GM04503 (cell line): ENCODE measurements at places on chromosomes 3 and 15.

- DNase-seq: peak; percentile 39
These were observed 121.0 kb downstream of the TFDP2 start for GRCh38 chr3:142028243-142028777.

- no peak for DNase-seq
These were observed 29.8 kb upstream of the MUC20 start for GRCh38 chr3:195690951-195691350.

- DNase-seq: no peak
These were observed 67.0 kb upstream of the FBN1 start for GRCh38 chr15:48712546-48712945.

DNA sequence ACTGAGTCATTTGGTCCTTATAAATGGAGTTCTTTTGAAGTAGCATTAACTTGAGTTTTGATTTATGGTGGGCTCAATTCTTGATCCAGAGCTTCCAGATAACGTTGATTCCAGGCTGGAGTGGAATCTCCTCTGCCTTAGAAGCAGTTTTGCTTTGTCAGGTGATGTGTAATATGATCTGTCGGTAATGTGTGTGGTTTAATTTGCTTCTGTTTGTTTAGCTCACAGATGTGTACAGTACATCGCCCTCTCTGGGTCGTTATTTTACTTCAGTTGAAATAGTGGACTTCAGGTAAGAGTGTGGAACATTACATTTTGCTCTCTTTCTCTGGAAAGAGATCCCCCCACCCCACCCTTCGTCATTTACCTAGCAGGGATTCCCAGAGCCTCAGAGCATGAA lies 23.1 kb downstream of the C3orf52 start:
- no peak for DNase-seq

GRCh38 chr3:161263057-161263456 lies 41.9 kb downstream of the NMD3 start:
- DNase-seq: peak; percentile 65

GRCh38 chr3:33807191-33807590 lies 8.8 kb downstream of the PDCD6IP start:
- no peak for DNase-seq

DNA sequence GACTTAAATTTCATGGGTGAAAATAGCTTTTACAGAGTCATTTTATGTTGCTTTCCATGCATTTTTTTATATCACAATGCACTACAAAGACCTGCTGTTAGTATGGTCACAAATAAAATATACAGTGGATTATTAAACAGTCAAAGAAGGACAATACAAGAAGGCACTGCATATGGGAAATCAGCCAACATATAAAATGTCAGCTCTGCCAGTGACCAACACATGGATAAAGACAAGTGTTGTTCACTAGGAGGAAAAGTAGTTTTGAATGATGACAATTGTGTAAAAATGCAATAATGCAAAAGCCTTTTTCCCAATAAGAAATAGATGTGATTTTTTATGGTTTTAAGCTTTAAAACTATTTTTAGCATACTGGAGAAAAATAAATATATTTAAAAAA lies 425.3 kb upstream of the CBLB start:
- no peak for DNase-seq

GRCh38 chr15:74402337-74402841 lies 31.4 kb downstream of the SEMA7A start:
- DNase-seq: no peak

GRCh38 chr3:104907507-104907906 lies 459.2 kb upstream of the ALCAM start:
- peak; percentile 46 for DNase-seq

DNA sequence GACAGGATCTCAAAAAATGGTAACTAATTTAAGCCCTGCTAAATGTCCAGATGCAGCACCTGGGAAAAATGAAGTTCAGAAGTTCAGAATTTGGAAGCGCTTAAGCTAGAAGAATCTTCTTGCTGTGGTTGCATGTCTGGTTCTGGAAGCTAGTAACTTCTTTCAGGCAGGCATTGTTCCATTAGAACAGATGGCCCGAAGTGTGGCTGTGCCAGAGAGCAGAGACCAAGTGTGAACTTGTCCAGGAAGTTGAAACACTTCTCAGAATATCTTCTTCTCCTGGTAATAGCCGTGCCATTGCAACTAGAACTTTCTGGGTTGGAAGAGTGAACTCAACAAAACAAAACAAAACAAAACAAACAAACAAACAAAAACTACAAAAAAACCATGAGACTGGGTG lies 80.0 kb downstream of the MITF start:
- no peak for DNase-seq

DNA sequence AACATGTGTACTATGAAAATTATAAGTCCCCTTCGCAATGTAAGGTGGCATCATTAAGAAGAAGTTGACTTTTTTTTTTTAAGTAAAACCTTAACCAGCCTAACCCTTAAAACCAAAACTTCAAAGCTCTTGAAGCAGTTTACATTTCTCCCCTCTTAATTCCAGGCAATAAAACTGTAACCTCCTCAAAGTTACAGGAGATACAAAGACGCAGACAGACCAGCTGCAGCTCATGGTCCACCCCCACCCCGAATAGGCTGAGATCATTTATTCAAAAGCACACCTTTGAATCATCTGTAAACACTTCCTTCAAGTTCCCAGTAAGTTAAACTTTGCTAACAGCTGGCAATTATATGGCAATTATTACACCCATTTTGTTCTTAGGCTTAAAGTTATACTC lies 414.5 kb downstream of the ERC2 start:
- no peak for DNase-seq

GRCh38 chr3:61853912-61854311 lies 292.5 kb downstream of the PTPRG start:
- DNase-seq: no peak

DNA sequence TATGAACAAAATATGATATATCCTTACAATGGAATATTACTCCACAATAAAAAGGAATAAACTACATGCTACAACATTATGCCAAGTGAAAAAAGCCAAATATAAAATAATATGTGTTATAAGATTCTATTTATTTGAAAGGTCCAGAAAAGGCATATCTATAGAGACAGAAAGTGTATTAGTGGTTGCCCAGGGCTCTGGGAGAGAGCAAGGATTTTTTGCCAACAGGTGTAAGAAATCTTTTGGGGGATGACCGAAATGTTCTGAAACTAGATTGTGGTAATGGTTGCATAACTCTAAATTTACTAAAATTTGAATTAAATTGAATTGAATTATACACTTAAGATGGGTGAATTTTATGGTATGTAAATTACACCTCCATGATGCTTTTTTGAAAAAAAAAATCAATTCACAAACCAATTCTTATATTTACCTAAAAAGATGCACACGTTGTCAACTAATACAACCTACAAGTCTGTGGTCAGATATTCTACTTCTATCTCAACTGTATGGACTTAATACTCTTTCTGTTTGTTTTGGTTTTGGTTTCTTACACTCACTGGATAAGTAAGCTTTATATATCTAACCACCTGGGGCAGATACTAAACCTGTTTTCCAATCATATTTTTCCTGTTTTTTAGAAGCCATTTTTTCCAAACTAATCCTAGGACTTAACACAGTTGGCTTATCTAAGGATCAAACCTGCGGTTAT lies 75.8 kb downstream of the FBN1 start:
- no peak for DNase-seq

DNA sequence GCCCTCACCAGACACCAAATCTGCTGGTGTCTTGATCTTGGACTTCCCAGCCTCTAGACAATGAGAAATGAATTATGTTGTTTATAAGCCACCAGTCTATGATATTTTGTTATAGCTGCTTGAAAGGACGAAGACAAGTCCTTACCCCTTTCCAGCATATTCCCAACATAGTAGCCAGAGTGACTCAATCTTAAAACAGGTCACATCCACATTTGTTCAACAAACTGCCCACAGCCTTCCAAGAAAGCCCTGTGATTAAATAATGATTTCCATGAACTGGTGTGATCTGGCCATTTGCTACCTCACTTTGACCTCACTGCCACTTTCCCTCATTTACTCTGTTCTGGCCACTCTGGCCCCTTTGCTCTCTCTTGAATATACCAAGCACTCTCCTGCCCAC lies 193.7 kb upstream of the CFAP20DC start:
- no peak for DNase-seq

DNA sequence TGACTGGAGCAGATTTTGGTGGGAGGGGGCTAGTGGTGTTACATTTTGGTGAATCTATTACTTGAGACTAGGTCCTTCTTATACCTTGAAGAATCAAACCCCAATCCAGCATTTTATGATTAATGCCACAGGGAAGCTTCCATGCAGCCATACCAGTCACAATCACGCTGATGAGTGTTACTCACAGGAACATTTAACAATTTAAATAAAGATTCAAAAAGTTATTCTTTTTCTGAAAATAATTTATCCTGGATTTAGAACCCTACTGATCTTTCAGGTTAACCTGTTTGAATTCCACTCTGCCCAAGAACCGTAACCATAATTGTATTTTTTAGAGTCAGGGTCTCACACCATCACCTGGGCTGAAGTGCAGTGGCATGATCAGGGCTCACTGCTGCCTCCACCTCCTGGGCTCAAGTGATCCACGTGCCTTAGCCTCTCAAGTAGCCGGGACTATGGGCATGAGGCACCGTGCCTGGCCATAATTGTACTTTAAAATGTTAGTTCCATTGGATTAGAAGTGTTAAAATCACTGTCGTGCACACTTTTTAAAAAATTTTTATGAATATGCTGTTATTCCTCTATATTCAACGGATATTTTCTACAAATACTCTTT lies 929 bp upstream of the MTMR10 start:
- no peak for DNase-seq

DNA sequence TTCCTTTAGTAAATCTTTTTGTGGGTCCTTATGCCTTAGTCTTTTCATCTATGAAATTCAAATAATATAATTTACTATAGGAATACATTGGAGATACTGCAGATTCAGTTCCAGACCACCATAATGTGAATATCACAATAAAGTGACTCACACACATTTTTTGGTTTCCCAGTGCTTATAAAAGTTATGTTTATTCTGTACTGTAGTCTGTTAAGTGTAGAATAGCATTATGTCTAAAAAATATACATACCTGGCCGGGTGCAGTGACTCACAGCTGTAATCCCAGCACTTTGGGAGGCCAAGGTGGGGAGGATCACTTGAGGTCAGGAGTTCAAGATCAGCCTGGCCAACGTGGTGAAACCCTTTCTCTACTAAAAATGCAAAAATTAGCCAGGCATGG lies 53.9 kb upstream of the PAQR5 start:
- no peak for DNase-seq

GRCh38 chr15:63833021-63833696 lies 589 bp downstream of the HERC1 start:
- DNase-seq: no peak

DNA sequence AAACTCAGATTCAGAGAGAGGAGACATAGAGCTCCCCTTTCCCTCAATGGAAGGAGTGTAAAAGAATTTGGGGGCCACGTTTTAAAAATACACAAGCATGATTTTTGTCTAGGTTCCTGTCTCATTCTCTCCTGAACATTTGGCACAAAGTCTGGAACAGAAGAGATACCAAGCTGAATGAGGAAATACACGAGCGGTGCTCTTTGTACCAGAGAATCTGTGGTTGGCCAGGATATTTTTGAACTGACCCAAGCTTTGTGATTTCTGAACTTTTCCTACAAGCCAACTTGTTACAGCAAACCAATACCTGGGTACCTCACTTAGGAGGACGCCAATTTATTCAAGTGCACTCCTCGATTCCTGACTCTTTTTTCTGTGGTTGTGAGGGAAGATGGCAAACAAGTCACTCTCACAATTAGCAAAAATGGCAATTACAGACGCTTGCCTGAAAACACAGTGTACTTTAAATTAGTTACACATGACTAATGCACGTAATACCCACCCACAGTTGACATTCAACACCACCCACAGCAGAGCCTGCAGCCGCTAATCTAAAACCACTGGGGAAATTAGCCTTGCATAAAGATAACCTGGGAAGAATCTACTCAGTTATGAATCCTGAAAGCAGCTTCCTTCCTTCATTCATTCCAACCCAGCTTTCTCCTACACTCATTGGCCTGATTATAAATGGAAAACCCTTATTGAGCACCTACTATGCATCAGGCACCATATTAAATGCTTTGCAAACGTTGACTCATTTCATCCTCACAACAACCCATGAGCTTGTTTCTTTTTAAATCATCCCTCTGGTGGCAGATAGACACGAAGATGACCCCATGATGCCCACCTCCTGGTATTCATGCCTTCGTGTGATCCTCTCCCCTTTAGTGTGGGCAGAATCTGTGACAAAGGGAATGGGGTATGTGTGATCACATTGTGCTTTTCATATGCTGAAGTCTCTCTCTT lies 293.5 kb downstream of the KBTBD8 start:
- DNase-seq: no peak

DNA sequence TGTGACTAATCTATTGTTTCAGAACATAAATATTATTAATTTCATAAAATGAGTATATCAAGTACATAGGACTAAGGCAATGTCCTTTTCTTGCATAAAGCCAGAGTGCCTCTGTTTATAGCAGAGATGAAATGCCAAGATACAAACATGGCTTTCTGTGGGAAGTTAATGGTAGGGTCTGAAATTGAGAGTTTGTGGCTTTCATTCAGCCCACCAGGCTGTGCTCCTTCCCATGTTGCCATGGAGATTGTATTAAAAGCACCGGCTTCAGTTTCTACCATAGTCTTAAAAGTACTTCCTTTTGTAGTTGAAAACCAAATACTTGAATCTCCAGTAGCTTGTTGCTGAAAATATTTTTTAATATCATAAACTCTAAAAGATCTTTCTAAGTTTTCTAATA lies 114.0 kb downstream of the LRRC28 start:
- DNase-seq: no peak

DNA sequence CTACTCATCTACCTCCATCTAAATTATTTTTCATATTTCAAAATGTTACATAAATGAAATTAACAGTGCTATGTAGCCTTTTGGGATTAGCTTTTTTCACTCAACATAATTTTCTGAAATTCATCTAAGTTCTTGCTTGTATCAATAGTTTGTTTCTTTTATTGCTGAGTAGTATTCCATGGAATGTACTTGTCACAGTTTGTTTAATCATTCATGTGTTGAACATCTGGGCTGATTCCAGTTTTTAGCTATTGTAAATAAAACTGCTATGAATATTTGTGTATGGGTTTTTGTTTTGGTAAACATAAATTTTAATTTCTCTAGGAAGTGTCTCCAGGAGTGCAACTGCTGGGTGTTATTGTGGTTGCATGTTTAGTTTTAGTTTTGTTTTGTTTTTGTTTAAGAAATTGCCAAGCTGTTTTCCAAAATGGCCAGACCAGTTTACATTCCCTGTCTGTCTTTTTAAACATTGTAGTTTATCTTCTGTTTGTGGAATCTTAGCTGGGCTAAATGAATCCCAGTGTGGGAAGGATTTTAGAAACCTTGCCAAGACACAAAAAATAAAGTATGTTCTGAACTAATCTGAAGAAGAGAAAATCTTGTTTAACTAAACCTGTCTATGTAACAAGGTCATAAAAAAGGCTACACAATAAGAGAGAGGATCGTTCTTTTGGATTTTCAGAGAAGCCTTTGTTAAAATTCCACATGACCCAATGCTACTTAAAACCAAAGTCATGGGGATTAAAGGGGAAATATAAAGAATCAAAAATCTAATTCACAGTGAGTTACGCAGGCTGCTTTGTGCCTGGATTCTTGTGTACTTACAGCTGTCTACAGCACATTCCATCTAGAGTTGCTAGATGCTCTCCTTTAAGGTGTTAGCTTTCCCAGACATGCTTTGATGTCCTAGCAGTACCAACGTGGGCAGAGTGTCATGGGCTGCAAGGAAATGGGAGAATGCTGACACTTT lies 129.2 kb upstream of the SUCLG2 start:
- no peak for DNase-seq

GRCh38 chr3:40333416-40333815 lies 23.9 kb downstream of the EIF1B start:
- no peak for DNase-seq
